ENCODE measurements at places on chromosomes 7 and 10.

- DNase-seq = no peak
These were observed 13.9 kb upstream of the CLEC2L start for GRCh38 chr7:139509535-139509934.

DNA sequence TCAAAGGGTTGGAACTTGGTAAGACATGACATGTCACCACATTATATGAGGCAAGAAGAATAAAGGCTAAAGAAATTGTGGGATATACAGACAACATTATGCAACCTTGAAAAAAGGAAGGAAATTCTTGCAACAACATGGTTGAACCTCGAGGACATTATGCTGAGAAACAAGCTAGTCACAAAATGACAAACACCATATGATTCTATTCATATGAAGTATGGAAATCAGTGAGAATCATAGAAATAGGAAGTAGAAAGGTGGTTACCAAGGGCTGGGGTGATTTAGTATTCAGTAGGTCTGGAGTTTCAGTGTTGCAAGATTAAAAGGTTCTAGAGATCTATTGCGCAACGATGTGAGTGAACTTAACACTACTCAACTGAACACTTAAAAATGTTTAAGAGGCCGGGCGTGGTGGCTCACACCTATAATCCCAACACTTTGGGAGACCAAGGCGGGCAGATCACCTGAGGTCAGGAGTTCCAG lies 126.9 kb upstream of the TBX20 start:
- no peak for DNase-seq

GRCh38 chr10:14092799-14093198 lies 237.9 kb downstream of the FRMD4A start:
- DNase-seq = no peak

- DNase-seq = no peak
These were observed 66.3 kb upstream of the SORCS3 start for GRCh38 chr10:104574838-104575237.

DNA sequence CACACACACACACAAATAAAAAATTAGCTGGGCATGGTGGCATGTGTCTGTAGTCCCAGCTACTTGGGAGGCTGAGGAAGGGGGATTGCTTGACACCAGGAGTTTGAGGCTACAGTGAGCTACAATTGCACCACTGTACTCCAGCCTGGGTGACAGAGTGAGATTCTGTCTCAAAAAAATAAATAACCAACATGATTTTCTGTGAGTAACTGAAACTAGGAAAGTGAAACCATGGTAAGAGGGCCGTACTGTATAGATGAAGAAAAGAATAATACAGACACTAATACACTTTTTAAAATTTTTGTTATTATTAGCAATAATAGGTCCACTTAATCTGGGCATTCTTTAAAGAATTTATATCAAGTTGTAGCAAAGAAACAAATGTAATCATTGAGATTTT lies 170.9 kb downstream of the HGF start:
- DNase-seq = no peak

DNA sequence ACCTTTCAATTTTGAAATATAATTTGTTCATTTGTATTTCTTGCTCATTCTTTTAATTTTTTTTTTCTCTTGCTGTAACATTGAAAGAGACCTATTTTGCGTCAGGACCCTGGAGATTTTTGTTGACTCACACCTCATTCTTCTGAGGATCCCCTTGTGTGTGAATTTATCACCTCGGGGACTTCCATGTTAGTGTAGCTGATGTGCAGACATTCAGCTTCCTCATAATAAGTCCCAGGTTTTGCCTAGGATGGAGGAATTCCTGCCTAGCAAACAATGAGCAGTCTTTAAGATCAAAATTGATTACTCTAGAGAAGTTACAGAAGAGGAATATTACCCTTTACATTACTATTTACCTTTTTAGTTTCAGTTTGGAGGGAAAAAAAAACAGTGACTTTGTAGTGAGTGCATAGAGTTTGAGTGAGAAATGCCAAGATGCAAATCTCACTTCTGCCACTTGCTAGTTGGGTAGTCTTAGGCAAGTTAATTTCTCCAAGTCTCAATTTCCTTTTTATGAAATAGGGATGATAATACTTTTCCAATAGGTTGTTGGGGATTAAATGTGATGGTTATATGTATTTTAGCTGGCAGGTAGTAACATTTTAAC lies 14.3 kb downstream of the TES start:
- no peak for DNase-seq

GRCh38 chr10:45407542-45407941 lies 33.5 kb downstream of the ALOX5 start:
- DNase-seq = no peak

- no peak for DNase-seq
These were observed 41.3 kb downstream of the TES start for GRCh38 chr7:116251675-116252074.

- DNase-seq = peak; percentile 52
These were observed 113.4 kb downstream of the BTRC start for GRCh38 chr10:101467286-101467770.

DNA sequence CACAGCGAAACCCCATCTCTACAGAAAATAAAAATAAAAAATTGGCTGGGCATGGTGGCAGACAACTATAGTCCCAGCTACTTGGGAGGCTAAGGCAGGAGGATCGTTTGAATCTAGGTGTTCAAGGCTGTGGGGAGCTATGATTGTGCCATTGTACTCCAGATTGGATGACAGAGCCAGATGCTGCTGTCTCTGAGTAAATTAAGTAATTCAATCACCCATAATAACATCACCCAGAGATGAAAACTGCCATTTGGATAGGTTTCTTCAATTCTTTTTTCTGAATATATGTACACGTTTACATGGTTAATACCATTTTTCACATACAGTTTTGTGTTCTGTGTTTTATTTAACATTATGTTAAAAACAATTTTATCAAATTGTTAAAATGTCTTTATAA lies 79.3 kb downstream of the WIPF3 start:
- DNase-seq = no peak

- DNase-seq = no peak
These were observed 29.3 kb downstream of the TNS3 start for GRCh38 chr7:47552621-47553020.

GRCh38 chr10:48976196-48976595 lies 36.6 kb upstream of the LRRC18 start:
- no peak for DNase-seq

- DNase-seq = no peak
These were observed 48.6 kb downstream of the NRCAM start for GRCh38 chr7:108407676-108408075.

GRCh38 chr10:47182934-47183703 lies 116.9 kb upstream of the GDF10 start:
- no peak for DNase-seq

GRCh38 chr7:148967602-148968001 lies 60.7 kb downstream of the PDIA4 start:
- no peak for DNase-seq

DNA sequence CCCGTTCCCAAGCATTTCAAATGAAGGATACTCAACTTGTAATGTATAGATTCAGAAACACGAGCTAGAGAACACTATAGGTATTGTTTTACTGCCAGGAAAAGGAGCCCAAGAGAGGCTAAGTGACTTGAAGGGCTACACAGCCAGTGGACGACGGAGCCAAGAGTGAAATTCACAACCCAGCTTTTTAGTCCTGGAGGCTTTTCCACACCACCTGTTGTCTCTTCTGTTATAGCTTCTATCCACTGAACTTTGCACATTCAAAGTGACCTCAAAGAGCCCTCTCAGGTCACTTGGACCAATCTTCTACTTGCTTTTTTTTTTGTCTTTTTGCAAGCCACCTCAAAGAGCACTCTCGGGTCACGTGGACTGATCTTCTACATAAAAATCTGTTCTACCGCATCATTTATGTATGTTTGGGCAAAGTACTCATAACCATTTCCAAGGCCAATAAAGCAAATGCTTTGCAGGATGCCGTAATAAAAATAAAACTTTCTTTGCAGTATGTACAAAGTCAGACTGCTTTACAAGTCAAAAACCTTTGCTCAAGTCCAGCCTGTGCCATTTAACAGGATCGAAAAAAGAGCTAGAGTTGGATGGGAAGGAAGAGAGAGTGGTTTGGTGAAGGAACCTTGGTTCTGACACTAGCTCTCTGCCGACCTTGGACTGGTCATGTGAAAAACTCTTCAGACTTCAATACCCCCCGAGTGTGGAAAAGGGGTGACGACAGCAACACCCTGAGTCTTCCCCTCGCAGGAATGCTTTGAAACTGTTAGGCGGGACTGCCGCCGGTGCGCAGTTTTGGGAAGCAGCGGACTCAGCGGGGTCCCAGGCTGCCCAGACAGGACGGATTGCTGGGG lies 821 bp downstream of the SLC35B4 start:
- no peak for DNase-seq

DNA sequence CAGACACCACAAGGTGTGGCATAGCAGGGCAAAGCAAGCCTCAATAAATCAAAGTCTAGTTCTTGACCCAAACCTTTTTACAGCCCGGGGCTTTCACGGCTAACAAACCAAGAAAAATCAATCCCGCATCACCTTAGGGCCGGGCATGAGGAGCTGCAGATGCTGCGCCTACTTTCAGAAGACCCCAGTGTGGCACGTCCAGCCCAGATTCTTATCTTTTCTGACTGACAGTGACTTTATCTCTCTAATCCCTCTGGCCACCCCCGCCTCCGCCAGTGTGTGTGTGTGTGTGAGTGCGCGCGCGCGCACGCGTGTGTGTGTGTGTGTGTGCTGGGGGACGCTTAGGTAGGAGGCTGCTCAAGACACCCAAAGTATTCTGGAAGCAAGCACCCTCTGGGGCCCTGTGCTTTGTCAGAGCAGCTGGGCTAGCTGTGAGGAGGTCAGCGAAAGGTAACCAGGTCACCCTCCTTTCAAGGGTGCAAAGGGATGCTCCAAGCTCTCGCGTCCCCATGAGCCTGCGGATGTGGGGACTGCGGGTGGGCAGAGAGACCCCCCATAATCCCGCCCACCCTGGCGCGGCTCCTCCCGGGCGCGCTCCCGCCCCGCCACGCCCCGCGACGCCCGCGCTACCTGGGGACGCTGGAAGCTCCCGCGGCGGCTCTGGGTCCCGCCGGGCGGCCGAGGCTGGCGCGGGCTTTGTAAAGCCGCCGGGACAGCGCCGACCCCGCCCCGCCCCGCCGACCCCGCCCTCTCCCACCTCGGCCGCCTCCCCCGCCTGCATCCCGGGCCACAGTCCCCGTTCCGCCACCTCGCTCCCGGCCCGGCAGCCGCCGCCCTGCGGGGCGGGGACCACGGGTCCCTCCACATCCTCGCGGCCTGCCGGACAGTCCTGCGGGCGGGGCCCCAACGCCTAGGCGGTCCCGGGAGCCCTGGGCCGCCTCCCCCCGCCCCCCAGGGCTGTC lies 57.1 kb upstream of the RHOBTB1 start:
- DNase-seq = peak; percentile 67

DNA sequence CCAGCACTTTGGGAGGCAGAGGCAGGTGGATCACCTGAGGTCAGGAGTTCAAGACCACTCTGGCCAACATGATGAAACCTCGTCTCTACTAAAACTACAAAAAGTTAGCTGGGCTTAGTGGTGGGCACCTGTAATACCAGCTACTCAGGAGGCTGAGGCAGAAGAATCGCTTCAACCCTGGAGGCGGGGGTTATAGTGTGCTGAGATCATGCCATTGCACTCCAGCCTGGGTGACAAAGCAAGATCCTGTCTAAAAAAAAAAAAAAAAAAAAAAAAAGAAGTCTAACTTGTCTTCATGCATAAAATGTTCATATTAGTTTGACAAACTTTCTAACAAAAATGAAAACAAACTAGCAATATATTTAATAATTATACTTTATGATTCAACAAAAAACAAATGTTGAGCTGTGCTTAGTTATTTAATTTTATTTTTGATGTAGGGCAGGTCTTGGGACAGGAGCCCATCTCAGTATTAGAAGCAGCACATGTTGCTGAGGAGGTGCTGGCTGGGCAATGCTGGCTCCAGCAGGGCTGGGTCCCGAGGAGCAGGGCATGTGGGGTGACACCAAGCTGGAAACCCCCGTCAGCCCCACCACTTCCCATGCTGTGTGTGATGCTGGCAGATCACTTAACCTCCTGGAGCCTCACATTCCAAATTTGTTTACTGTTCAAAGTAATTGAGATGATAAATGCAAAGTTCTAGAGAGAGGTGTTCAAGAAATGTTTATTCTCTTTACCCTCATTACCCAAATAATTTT lies 335.3 kb upstream of the KLF6 start:
- no peak for DNase-seq

DNA sequence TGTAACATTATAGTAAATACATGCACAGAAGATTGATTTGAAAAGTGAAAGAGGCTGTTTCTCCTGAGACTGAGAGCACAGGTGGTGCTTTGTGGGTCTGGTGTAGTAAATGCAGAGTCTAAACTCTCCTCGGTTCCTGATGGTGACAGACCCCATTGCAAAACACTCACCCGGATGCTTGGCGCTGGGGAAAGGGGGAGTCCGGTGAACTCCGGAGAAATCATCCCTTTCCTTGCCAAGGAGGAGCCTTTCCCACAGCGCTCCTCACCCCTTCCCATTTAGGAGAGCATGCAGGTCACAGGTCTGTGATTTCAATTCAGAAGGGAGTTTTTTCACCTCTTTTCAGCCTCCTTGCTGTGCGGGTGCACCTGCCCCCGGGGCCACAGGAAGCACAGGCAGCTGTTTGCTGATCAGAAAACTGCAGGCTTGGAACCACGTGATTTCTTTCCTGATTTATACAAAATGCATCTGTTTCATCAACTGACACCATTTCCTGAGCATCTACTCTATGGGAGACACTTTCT lies 75.6 kb upstream of the LYZL2 start:
- no peak for DNase-seq
